ENCODE measurements at places on chromosomes 1 and 21.
A peak's percentile ranks its signal among the peaks of the same experiment; 100 is the strongest.

DNA sequence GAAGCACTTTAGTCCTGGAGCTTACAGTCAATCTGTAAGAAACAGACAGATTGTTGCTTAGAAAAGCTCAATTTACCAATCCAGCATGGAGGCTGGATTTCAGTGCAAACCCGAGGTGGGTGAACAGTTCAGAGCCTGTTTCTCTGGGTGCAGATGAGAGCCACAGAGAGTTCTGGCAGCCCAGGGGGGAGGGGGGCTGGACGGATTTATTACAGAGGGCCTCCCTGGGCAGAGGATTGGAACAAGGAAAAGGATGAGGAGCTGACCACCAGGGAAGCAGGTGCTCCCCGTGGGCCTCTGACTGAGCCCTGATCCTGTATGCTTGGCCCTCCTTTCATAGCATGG, 38.0 kb upstream of the EPS8L3 start:
- no peak for DNase-seq

DNA sequence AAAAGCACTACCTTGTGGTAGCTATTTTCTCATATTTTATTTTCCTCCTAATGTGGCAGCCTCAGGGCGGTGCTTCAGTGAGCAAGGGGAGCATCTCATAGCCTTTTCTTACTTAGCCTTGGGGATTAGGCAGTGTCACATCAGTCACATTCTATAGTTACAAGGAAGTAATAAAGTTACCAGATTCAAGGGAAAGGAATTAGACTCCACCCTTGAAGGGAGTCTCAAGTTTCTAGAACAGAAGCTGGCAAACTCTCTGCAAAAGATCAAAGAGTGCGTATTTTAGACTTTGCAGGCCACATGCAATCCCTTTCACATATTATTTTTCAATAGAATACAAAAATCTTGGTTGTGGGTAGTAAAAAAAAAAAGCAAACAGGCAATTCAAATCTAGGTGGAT, 350.4 kb downstream of the AMY1C start:
- no peak for DNase-seq

- peak; percentile 4 for DNase-seq
Observed at GRCh38 chr1:167056529-167057231, 33.5 kb downstream of the GPA33 start.

DNA sequence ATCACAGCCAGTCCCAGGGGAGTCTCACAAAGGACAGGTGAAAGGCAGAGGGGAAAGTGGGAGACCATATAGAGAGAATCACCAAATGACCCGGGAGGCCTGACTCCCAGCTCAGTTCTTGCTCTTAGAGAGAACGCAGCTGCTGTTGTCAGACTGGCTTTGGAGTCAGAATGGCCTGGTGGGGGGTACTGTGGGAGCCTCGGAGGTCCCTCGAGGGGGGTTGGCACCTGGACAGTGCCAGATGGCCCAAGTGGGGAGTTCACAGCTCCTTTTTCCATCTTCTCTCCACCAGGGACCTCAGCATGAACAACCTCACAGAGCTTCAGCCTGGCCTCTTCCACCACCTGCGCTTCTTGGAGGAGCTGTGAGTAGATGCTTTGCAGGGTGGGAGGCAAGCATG, 31.5 kb downstream of the LGR6 start:
- no peak for DNase-seq

DNA sequence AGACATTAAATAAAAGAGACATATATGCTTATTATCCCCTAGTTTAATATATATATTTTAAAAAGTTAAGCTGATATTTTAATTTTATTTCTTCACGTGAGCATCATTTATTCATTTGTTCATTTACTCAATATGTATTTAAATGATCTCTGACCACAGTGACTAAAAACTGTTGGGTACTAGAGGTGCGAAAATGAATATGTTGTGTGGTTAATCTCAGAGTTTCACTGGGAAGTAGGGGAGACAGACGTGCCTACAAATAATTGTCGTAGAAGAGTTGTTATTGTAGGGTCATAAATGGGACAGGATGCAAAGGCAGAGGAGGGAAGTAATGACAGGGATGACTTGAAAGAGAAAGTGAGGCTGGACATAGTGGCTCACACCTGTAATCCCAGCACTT, 213.0 kb upstream of the CACYBP start:
- DNase-seq = no peak

DNA sequence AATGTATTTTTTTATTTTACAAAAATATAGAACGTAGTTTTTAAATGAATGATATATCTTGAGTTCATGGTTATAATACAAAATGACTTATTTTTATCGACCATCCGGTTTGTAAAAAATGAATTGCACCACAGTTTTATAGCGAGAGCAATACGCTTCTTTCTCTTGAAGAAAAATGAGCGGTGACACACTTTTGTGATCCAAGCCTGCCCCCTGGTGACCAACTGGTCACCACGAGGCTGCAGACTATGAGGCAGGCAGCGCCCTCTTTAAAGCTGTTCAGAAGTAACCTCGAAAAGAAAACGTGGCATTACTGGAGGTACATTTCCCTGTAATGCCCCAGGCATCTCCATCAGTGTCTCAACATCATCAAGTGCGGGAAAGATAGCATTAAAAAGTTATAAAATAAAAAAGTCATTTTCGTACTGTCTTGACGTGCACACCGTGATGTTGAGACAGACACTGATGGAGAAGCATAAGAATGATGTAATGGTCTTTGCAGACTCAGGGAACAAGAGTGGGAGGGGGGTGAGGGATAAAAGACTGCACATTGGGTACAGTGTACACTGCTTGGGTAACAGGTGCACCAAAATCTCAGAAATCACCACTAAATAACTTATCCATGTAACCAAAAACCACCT, 734.2 kb upstream of the ADAMTS5 start:
- peak; percentile 91 for DNase-seq

- DNase-seq = no peak
Observed at GRCh38 chr21:21734088-21734487, 735.9 kb downstream of the NCAM2 start.

GRCh38 chr1:37840711-37841110, 18.7 kb downstream of the MTF1 start:
- peak; percentile 19 for DNase-seq

GRCh38 chr1:2867861-2868260, 66.4 kb upstream of the TTC34 start:
- DNase-seq = no peak

DNA sequence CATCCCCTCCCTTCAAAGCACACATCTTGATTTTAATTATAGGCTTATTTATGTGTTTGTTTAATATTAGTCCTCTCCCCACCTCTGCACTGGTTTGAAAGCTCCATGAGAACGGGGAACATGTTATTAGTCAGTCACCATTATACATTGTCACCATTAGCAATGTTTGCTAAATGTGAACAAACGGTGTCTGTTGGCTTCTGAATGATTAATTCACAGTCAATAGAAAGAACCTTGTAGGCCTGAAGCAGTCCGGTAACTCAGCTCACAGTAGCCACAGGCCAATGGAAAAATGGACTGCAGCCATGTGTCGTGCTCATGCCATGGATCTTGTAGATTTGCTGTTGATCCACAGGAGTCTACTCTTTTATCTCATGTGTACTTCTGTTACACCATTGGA, 49.7 kb upstream of the NHLH2 start:
- DNase-seq = no peak

- no peak for DNase-seq
Observed at GRCh38 chr1:167694691-167695090, 27.1 kb upstream of the MPZL1 start.

DNA sequence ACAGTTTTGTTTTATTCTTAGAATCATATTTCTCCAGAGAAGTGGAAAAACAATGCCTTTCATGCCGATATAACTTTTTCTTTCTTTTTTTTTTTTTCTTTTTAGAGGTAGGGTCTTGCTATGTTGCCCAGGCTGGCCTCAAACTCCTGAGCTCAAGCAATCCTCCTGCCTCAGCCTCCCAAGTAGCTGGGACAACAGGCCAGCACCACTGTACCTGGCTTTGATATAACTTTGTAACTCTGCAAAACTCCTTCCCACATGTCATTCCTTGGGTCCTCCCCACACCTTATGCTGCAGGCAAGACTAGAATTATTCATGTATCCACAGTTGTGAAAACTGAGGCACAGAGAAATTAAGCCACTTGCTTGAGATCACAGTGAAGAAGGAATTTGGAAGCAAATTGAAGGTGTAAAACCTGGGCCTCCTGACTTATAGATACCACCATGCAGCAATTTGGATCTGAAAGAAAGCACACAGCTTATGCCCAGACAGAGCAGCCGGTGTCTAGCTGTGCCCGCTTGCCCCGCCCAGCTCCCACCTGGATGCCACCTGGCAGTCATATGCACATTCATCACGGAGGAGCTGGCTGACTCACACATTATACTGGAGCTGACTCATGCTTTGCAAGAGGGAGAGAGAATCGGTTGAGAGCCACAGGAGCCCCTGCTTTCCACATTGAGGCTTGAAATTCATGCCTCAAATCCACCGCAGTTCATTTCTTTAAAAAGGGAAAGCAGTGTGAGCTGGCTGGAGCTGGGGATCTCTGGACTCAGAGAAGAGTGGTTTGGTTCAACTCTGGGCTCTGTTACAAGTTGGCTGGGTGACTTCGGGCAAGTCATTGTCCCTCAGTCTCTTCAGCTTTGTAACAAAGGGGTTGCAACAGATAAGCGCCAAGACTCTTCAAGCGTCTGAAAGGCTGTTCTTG, 8.3 kb upstream of the SLC2A1 start:
- DNase-seq = peak; percentile 71

- no peak for DNase-seq
Observed at GRCh38 chr1:23214640-23215039, 2.7 kb downstream of the HTR1D start.

GRCh38 chr1:100543640-100544039, 5.7 kb downstream of the GPR88 start:
- DNase-seq = no peak

DNA sequence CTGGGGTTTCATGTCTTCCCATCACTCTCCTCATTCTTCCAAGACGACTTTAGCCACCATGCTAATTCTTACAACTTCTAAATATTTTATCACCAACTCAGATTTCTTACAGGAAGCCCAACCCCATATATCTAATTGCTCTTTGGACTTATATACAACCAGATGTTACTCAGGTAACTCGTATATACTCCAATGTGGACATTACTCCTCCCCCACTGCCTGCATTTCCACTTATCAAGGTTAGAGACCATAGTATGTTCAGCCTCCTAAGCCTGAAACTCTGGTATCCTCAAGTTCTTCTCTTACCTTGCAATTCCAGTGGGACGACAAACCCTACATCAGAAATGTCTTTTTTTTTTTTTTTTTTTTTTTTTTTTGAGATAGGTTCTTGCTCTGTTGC, 2.7 kb upstream of the RCC1 start:
- no peak for DNase-seq

- no peak for DNase-seq
Observed at GRCh38 chr1:230348386-230349019, 77.6 kb downstream of the PGBD5 start.

DNA sequence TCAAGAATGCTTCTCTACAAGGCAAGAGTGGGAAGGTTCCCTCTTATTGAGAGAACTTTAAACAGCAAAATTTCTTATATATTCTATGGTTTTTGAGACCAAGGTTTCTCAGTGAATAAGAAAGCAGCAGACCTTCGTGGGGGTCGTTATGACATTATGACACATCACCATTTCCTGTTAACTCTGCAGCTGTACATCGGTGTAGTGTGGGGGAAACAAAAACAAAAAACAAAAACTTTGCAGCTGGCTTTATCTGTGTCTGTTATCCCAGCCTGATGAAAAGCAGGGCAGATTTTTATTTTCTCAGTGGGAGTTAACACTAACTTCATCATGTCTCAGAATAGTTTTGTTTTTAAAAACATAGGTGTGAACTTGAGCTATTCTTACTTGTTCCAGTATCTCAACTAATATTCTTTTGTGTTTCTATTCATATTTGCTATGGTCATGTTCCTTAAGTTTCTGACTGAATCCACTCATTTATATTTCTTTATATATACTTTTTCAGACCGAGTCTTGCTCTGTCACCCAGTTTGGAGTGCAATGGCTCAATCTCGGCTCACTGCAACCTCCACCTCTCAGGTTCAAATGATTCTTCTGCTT, 2.1 kb downstream of the SDE2 start:
- peak; percentile 56 for DNase-seq

DNA sequence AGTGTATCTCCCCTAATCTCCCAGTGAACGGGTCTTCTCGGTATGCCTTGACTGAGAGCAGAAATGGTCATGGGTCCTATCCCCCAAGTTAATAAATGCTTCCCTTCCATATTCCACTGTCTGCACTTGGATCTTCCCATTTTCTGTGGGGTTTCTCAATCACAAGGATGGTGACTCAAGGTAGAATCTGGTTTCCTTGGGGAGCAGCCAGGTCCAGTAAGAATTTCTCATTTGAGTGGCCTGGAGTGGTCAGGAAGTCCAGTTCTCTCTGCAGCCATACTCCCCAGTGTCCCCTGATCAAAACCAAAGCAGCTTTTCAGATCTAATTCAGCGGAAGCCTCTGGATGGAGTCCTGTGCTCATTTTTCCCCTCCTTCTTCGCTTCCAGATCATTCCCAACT, 14.8 kb upstream of the SLC27A3 start:
- DNase-seq = peak; percentile 63

GRCh38 chr1:208170252-208170651, 73.9 kb downstream of the PLXNA2 start:
- DNase-seq = no peak

- no peak for DNase-seq
Observed at GRCh38 chr1:110173466-110174105, 23.3 kb downstream of the SLC6A17 start.

GRCh38 chr1:228372183-228373003, 34.2 kb downstream of the TRIM11 start:
- no peak for DNase-seq

- no peak for DNase-seq
Observed at GRCh38 chr1:65804584-65804983, 11.9 kb downstream of the PDE4B start.

GRCh38 chr1:150613061-150613920, 16.1 kb downstream of the ENSA start:
- DNase-seq = peak; percentile 98

- DNase-seq = no peak
Observed at GRCh38 chr21:17460094-17460493, 52.7 kb upstream of the CXADR start.

DNA sequence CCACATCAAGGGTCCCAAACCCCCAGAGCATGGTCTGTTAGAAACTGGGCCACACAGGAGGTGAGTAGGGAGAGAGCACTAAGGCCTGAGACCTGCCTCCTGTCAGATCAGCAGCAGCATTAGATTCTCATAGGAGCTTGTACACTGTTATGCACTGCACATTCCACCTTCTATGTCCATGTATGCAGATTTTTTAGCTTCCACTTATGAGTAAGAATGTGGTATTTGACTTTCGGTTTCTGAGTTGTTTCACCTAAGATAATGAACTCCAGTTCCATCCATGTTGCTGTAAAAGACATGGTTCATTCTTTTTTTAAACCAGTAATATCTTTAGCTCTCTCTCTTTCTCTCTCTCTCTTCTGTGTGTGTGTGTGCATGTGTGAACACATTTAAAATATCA, 663 bp upstream of the GBP6 start:
- peak; percentile 7 for DNase-seq
